ENCODE measurements at places on chromosomes 16 and 17.

GRCh38 chr16:2296661-2297505 is 29.0 kb upstream of the RNPS1 start:
- no peak for DNase-seq

- DNase-seq = no peak
These were observed 123.6 kb upstream of the CRHR1 start for GRCh38 chr17:45660474-45660873.

DNA sequence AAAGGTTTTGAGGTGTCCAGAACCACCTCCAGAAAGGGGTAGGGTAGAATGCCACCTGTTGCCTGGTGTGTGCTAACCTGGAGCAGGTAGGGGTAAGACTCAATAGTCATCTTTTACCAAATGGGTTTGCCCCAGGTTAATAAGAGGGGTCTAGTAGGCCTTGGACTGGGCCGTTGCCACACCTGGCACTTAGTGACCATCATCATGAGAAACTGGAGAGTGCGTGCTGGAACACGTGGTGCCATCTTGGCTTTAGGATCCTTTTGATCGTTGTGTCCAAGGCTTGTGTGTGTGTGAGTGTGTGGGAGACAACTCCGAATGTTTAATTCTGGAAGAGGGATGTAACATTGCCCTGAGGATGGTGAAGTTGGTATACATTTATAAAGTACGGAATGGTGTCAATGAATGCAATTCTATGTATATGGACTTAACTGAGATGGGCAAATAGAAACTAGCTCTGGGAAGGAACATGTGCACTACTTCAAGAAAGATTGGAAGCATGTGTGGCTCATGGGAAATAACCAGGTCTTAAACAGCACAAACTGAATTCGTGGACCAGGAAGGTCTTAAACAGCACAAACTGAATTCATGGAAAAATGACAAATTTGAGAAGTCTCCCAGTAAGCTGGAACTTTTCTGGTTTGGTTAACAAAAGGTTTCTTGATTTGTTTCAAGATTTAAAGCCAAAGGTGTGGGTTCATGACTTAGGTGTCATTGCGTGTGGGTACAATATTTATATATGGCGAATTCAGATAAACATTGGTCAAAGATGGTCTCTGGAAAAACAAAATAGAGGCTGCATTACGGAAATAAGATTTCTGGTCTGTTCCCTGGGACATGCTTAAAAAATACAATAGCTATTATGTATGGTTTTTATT is 7.2 kb downstream of the FUS start:
- no peak for DNase-seq

- DNase-seq = no peak
These were observed 13.9 kb downstream of the CYB5D2 start for GRCh38 chr17:4156750-4157381.

GRCh38 chr17:73187203-73187769 is 5.6 kb upstream of the COG1 start:
- DNase-seq = no peak

- no peak for DNase-seq
These were observed 365.4 kb downstream of the XYLT1 start for GRCh38 chr16:17105239-17105797.

GRCh38 chr16:27902551-27902950 is 161.0 kb downstream of the GSG1L start:
- DNase-seq = no peak

DNA sequence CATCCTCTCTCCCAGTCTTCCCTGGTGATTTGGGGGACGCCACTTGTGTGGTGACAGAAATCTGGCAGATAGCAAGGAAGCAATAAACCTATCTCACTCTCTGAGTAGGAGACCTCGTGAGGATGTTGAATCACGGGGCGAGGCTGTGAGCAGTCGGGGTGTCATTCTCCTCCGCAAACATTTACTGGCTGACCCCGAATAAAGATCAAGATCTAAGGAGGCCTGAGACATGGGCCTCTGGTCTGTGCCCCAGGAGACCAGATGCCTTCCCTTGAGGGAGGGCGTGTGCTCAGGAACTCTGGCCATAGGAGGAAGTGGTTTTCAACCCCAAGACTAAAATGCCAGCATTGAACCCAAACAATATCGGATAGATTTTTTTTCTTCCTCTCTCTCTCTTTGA is 53.1 kb downstream of the FOXL1 start:
- no peak for DNase-seq

GRCh38 chr16:17389384-17389783 is 81.4 kb downstream of the XYLT1 start:
- no peak for DNase-seq

DNA sequence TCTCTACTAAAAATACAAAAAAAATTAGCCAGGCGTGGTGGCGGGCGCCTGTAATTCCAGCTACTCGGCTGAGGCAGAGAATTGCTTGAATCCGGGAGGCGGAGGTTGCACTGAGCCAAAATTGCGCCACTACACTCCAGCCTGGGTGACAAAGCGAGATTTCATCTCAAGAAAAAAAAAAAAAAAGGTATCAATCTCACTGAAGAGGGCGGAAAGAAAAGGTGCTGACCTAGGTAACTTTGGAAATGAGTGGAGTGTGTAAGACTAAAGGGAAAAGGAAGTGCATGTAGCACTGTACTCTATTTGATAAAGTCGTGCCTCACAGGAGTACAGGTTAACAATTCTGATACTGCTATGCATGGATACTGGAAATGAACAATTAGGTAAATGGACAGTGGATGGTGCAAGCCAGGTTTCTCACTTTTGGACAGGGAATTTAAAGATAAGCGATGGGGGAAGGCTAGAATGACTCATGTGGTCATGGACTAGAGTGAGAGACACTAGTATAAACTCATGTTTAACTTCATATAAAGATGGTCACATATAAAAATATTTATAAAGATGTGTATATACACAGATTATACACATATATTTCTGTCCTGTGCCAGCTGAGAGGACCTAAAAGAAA is 142.9 kb downstream of the CDK5R1 start:
- DNase-seq = no peak

GRCh38 chr17:34290586-34290985 is 5.0 kb downstream of the CCL11 start:
- DNase-seq = no peak

DNA sequence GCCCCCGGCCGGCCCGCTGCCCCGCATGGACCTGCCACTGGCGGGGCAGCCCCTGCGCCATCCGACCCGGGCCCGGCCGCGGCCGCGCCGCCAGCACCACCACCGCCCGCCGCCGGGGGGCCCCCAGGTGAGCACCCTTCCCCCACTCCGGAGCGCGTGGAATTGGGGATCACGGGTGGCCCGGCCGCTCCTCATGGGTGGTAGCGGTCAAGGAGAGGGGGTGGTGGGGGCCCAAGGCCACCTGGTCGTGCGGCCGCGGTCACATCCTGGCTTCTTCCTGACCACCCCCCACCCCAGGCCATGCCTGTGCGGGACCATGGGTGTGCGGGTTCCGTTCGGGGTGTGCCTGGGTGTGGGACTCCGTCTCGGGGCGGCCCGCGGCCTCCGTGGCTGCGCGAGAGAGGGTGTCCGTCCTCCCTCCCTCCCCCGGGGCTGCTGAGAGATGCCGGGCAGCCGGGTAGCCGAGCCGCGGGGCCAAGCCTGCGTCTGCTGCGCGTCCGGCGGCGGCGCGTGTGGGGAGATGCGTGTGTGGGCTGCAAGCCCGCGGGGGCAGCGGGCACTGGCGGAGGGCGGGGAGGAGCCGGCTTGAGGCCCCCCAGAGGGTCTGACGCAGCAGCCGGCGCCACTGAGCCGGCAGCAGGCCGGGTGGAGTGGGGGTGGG is 6.8 kb downstream of the ACD start:
- DNase-seq = no peak

DNA sequence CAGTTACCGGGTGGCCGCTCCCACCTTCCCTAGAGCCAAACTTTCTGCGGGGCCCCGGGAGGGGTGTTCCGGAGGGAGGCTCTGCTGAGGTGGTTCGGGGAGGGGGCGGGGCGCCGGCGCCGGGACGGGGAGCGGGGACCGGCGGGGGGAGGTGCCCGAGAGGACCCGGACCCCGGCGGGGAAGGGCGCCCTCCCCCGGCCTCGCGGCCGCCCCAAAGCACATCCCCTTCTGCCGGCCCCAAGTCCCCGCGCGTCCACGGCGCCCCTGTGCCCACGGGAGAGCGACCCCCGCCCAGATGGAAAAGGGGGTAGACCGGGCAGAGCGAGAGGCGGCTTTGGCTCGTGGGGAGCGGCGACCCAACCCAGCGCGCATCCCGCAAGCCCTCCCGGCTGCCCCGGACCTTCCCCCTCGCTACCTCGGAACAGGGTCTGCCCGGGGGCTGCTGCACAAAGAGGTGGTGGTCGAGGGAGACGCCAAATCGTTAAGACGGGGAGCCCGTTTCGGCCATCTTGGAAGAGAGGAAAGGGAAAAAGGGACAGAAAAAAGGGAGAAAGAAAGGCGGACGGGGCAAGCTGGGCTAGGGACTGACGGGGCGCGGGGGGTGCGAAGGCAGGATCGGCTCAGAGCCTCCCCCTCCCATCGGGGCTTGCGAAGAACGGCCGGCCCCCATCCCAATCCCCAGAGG is 530 bp downstream of the PCGF2 start:
- no peak for DNase-seq

GRCh38 chr16:1471569-1472194 is 3.1 kb downstream of the CLCN7 start:
- no peak for DNase-seq

DNA sequence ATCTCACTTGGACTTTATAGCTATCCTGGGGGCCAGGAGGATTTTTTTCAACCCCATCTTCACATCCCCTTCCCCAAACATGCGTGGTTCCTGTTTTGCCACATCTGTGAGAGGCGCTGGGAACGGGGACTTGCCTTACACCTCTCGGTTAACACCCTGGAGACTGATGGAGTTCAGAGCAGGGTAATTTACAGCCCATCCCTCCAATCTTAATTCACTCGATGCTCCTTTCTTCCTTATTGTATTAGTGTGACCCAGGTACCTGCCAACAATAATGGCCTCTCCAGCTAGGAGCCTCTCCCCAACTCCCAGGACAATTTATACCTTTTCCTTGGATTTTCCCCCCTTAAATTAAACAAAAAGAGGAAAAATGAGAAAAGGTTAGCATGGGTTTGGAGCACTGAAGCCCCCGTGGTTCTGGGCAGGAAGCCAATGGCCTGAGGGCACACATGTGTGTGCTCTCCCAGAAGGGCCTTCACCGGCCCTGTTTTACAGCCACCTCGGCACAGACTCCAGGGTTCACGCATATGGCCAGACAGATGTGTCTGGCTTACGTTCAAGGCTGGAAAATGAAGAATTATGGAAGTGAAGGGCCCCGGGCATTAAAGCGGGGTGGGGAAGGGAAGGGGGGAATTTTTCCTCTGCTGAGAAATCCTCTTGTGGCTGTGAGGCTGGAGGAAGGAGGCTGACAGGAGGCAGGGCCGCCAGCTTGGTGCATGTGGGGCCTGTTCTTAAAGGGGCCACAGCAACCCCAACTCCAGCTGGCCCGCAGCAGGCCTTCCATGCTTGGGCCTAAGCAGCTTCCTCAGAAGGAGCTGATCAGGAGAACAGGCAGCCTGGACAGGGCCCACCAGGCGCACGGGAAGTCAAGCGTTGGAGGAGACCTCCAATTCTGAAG is 21.4 kb downstream of the HIC1 start:
- no peak for DNase-seq

DNA sequence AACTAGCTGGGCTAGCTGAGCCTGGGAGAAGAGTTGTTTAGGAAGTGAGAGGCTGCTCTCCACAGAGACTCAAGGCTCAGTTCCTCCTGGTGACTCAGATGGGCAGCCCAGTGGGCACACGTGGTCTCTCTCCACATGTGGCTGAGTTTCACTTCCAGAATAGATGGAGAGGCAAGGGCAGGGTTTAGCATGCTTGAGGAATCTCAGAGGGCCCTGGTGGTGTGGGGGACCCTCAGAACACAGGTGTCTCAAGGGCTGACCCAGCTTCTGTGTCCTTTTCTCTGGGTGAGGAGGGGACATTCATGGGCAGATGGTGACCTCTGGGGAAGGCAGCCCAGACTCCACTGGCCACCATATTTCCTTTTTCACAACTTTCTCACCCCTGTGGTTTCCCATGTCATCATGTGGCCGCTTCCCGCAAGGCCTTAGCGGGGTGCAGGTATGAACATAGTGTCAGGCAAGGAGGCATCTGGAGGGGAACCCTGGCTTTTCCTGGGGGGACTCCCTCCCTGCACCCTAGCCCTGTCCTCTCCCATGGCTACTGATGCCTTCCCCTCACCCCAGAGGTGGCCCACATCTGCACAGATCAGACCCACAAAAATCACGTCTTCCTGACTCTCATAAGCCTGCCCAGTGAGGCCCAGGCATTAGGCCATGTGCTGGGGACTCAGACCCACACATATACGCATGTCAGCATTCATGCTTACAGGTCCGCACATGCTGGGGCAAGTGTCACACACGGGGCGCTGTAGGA is 3.3 kb downstream of the GRN start:
- DNase-seq = no peak

DNA sequence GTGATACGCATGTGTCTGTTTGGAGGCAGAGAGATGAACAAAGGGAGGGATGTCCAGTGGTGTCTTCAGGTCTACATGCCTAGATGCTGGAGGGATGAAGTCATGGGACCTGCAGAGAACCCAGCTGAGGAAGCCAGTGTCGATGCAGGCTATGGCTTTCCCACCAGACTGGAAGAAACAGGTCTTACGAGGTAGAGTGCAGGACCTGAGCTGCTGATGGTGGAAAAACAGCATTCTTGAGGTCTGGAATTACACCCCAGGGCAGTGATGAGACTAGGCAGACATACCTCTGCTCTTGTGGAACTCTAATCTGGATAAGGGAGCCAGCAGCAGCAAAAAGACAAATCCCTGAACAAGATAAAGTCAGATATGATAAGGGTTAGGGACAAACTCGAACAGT is 37.4 kb downstream of the ARSG start:
- no peak for DNase-seq

DNA sequence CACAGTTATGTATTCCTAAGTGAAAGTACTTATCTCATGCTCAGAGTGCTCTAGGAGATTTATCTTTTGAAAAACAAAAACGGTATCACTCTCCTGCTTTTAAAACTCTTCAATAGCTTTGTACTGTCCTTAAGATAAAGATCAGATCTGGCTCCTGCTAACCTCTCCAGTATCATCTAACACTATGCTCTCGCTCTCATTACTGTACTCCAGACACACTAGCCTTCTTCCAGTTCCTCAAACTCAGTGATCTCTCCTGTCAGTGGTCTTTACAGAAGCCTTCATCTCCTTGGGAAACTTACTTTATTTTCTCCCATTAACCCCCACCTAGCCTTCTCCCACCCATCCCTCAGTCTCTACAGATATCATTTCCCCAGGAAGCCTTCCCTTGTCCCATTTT is 10.1 kb downstream of the ULK2 start:
- DNase-seq = no peak
